Heart right ventricle (tissue), 16 donors: ENCODE measurements at places on chromosomes 5 and 9. TPM values are rescaled to one million over a fixed set of nuclear protein-coding genes. Genes with fewer than 3 reads are reported as not detected.

IFNE gene
- not detected for polyA plus RNA-seq

LCN9 gene
- polyA plus RNA-seq: not detected

COL5A1 gene
- polyA plus RNA-seq: 13.8 TPM

DNA sequence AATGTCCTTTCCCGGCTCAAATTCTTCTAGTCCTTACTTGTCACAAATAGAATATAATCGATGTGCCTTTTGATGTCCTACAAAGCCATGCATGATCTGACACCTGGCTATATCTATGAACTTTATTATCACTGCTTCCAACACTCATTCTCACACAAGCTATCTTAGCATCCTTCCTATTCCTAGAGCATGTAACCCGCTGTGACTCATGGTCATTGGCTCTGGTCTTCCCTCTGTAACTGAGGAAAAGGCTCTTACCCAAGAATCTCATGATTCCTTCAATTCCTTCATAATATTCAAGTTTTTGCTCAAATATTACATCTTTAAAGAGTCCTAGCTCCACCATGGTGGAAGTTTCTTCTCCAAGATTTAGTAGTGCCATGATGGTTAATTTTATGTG is 480.0 kb upstream of the PAPPA start:
- peaks cover 7% of the 10 kb centered on the region for H3K4me1 ChIP-seq
- no peaks in the 10 kb centered on the region for H3K36me3 ChIP-seq
- DNase-seq: no peak
- no peak overlapping the region for H3K27ac ChIP-seq
- H3K4me3 ChIP-seq: no peak overlapping the region

DNA sequence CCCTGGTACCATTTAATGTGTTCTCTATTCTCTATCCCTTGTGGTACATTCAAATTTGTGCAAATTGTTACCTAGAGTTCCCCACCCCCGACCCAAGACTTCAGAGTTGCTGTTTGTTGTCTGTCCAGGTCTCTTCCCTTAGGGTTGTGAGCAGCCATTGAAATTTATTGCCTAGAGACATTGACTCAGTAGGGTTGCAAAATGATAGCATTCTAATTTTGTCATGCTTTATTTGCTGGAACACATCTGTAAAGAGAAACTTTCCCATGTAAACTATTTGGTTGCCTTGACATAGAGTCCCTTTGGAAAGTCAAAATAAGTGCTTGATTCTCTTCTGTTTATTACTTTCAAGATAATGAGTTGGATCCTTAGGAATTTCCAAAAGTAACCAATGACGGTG is 91.7 kb upstream of the KLF9 start:
- H3K27ac ChIP-seq: peak overlapping the region; percentile 46
- H3K4me1 ChIP-seq: peaks cover 25% of the 10 kb centered on the region
- H3K36me3 ChIP-seq: no peaks in the 10 kb centered on the region

DNA sequence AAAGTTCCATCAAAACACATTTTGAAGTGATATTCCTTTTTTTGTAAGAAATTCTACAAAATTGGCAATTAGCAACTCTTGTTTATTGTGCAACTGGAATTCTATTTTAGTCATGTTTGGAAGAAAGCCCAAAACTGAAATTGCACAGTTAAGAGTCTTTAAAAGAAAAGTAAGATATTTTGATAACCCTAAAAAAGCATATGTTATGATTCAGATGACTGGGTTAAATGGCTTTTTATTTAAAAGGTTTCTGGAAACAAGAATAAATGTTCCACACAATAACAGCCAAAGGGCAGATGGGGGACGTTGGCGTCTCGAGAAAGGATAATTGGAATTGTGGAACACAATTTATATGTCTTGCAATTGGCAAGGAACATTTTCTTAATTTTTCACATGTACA is 275.2 kb downstream of the CDH9 start:
- no peak overlapping the region for H3K27ac ChIP-seq
- no peaks in the 10 kb centered on the region for H3K27me3 ChIP-seq
- DNase-seq: no peak
- no peaks in the 10 kb centered on the region for H3K4me1 ChIP-seq

DNA sequence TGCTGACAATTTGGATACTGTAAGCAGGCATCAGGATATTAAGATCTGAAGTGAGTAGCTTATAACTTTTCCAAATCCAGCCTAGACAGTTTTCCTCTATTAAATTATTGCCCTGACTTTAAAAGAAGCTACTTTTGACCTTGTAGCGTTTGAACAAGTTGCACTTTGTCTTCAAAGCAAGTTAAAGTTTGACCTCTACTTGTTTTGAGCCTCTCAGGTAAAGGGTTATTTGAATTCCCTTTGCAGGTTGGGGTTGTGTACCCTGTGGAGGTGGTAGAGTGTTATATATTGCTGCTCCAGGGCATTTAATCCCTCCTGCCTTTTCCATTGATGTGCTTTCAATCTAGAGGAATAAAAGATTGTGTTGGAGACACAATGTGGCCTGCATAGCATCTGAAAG is 30.1 kb downstream of the FXN start:
- peaks cover 6% of the 10 kb centered on the region for H3K4me1 ChIP-seq
- no peak overlapping the region for H3K27ac ChIP-seq
- no peak overlapping the region for H3K4me3 ChIP-seq
- peaks cover 6% of the 10 kb centered on the region for H3K36me3 ChIP-seq
